Spleen (tissue), 13 donors: ENCODE measurements at places on chromosomes 2 and 18. TPM values are rescaled to one million over a fixed set of nuclear protein-coding genes. Genes with fewer than 3 reads are reported as not detected.

DNA sequence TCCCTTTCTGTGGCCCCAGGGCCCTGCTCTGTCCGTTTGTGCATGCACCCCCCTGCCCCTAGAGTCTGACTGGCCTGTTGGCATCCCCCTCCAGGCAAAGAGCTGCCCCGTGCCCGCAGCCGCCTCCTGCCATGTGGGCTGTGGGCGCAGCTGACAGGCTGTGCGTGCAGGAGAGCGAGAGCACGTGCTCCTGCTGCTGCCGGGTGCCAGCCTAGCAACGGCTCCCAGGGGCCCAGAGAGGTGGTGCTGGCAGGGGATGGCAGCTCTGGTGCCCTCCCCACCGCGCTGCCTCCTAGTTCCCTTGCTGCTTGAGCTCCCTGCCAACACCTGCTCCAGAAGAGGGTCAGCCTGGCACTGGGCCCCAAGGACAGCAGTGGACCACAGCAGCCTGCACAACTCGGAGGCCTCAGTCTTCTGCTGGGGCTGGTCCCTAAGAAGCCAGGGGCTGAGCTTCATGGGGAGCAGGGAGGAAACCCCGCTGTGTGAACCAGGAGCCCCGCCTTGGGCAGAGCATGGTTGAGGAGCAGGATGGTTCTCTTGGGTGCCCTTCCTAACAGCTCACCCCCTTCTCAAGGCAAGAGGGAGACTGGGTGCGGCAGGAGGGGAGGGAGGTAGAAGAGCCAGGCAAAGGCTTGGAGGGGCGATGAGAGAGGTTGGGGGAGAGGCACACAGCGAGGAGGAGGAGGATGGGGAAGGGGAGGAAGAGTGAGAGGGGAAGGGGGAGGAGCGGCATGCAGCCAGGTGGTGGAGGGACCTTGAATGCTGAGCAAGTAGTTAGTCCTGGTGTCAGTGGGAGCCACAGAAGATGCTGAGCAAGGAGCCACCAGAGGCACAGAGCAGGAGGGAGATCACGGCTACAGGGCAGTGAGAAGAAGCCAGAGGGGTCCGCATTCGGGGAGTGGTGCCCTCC lies 23.8 kb upstream of the PTMA start:
- H3K27me3 ChIP-seq = peaks cover 12% of the 10 kb centered on the region
- DNase-seq = peak; percentile 82
- no peak overlapping the region for H3K4me3 ChIP-seq
- no peak overlapping the region for H3K27ac ChIP-seq
- H3K36me3 ChIP-seq = no peaks in the 10 kb centered on the region

GRCh38 chr18:55688030-55688429 lies 100.0 kb upstream of the TCF4 start:
- H3K27ac ChIP-seq = no peak overlapping the region
- no peak overlapping the region for H3K4me3 ChIP-seq
- no peaks in the 10 kb centered on the region for H3K27me3 ChIP-seq
- H3K4me1 ChIP-seq = no peaks in the 10 kb centered on the region
- no peaks in the 10 kb centered on the region for H3K36me3 ChIP-seq
- DNase-seq = no peak

DNA sequence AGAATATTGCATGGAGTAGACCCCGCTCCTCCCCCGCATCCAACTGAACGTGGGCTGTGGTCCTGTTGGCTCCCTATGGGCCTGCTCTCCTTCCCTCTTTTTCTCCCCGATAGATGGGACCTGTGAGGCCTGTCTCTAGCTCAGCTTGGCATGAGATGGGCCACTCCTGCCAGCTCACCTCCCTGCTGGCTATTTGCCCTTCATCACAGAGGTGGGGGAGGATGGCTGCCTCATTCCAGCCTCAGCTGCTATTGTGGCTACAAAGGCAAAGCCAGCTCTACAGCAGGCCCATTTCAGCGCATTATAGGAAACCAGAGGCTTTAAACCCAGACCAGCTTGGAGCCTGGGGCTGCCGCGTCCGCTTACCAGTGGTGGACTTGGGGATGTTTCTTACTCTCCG lies 313.9 kb downstream of the GBX2 start:
- no peaks in the 10 kb centered on the region for H3K36me3 ChIP-seq
- H3K4me3 ChIP-seq = no peak overlapping the region
- DNase-seq = peak; percentile 41

DNA sequence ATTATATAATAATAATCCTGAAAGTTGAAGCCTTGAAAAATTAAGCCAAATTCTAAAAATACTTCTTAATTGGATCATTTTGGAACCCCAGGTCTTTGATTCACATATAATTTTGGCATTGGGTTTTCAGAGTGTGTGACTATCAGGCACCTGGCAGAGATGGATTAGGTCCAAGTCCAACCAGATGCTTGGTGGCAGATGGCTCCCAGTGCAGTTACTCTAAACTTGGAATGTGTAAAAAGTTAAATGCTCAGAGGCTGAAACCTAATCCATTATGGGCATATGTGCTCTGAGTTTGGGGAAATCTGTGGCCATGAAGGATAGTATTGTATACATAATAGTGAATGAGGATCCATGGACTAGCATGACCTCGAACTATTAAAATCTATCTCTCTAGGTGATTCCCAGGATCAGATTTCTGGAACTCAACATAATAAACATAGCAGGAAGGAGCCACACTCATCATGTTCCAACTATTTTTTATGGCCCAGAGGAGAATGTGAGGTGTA lies 333.0 kb downstream of the RPRM start:
- no peaks in the 10 kb centered on the region for H3K27me3 ChIP-seq
- no peak for DNase-seq
- no peak overlapping the region for H3K27ac ChIP-seq
- no peaks in the 10 kb centered on the region for H3K4me1 ChIP-seq

- no peak for DNase-seq
- H3K4me1 ChIP-seq = peaks cover 59% of the 10 kb centered on the region
- no peaks in the 10 kb centered on the region for H3K27me3 ChIP-seq
- peak overlapping the region; percentile 74 for H3K4me3 ChIP-seq
Measured at GRCh38 chr2:157441072-157441454, 2.8 kb downstream of the CYTIP start.

DNA sequence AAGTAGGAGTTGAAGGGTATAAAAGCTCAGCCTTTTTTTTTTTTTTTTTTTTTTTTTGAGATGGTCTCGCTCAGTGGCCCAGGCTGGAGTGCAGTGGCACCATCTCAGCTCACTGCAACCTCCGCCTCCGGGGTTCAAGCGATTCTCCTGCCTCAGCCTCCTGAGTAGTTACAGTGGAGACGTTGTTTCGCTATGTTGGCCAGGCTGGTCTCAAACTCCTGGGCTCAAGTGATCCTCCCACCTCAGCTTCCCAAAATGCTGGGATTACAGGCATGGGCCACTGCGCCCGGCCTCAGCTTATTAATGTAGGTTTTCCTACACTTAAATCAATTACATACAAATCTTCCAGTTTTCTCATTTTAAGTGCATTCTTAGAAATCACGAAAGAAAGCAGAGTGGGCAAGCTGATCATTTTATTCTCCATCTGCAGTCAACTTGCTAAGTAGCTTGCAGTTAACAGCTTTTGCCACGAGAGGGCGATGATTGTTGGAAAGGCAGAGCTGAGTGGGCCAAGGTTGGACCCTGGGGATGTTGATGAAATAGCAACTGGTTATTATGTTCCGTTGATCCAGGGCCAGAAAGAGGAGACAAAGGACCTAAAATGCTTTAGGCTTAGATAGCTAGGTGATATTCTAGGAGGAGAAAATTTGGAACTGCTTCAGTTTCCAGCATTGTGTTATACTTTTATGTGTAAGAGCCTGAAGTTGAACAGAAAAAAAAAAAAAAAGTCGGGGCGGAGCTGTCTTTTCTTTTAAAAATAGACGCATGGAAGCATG lies 234.4 kb upstream of the EPAS1 start:
- DNase-seq = peak; percentile 80
- no peaks in the 10 kb centered on the region for H3K36me3 ChIP-seq
- no peaks in the 10 kb centered on the region for H3K4me1 ChIP-seq
- H3K4me3 ChIP-seq = no peak overlapping the region
- H3K27me3 ChIP-seq = no peaks in the 10 kb centered on the region
- H3K27ac ChIP-seq = peak overlapping the region; percentile 23

DNA sequence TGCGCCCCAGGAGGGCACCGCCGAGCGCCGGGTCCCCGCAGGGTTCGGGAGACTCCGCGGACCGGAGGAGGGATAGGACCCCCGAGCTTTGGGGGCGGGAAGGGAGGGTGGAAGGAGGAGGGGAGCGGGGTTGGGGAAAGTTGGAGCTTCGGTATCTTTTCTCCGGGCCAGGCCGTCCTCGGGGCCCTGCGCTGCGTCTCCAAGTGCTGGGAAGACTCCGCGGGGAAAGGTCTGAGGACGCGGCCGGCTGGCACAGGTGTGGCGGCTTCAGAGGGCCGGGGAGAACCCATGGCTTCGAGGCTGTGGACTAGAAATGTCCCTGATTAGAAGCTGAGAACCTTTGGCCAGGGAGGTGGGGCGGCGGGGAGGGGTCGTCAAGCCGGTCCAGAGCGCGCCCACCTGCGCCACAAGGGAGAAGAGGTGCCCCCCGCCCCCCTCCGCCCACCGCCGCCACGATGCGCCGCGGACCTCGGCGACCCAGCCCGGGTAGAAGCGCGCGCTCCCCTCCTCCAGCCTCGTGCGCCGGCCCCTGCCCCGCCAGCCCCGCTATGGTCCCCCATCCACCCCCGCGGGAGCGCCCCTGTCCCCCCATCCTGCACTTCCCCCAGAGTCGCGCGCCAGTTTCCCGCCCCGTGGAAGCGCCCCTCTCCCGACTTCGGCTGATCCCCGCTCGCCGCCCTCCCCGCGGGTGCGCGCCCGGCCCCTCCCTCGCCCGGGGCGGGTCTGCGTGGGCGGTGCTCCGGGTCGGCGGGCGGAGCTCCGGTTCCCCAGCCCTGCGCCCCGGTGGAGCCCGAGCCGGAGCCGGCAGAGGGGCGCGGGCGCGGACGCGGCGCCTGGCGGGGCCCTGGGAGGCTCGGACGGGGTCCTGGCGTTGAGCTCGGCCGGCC lies at the start of gene SNTG2:
Gene SNTG2 (plus strand): TSS at position 770 of the 887 bp plus-strand sequence. CDS start 148 bp downstream, outside the sequence.
- peaks cover 3% of the 10 kb centered on the region for H3K4me1 ChIP-seq
- peaks cover 4% of the 10 kb centered on the region for H3K27me3 ChIP-seq
- H3K4me3 ChIP-seq = peak within 1 kb of the TSS; percentile 75
- DNase-seq = peak; percentile 82
- H3K27ac ChIP-seq = peak within 1 kb of the TSS; percentile 60

GRCh38 chr2:103788389-103788788 lies 1026.6 kb downstream of the TMEM182 start:
- no peak overlapping the region for H3K27ac ChIP-seq
- H3K4me3 ChIP-seq = no peak overlapping the region
- no peaks in the 10 kb centered on the region for H3K27me3 ChIP-seq
- DNase-seq = no peak
- H3K4me1 ChIP-seq = no peaks in the 10 kb centered on the region

GRCh38 chr2:232369126-232369951 lies 9.2 kb upstream of the ALPP start:
- no peak overlapping the region for H3K27ac ChIP-seq
- no peaks in the 10 kb centered on the region for H3K36me3 ChIP-seq
- H3K27me3 ChIP-seq = no peaks in the 10 kb centered on the region

DNA sequence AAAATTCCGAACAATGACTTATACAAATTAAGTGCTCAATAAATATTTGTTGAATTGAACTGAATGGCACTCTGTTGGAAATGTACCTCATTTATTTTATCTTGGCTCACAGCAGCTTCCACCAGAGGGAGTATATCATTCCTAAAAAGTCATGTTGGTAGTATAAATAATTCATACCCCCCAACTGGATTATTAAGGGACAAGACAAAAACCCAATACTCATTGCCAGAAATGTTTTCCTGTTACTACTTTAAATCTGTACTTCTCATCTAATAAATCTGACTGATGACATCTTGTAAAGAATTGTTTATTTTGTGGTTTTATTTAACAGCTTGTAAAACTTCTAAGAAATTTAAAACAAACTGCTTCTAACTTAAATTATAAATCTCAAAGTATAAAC lies 163.9 kb downstream of the CDH2 start:
- DNase-seq = no peak
- no peaks in the 10 kb centered on the region for H3K36me3 ChIP-seq
- H3K27ac ChIP-seq = no peak overlapping the region
- no peak overlapping the region for H3K4me3 ChIP-seq
- H3K27me3 ChIP-seq = no peaks in the 10 kb centered on the region

GRCh38 chr2:219418155-219419011 lies at the start of gene DES:
TSS of gene DES (plus strand) at chr2:219418377. CDS start at chr2:219418463, 86 bp downstream.
- H3K27me3 ChIP-seq = peaks cover 9% of the 10 kb centered on the region
- H3K27ac ChIP-seq = no peak within 1 kb of the TSS
- H3K4me1 ChIP-seq = no peaks in the 10 kb centered on the region
- no peaks in the 10 kb centered on the region for H3K36me3 ChIP-seq
- H3K4me3 ChIP-seq = no peak within 1 kb of the TSS

- H3K4me1 ChIP-seq = peaks cover 71% of the 10 kb centered on the region
- no peaks in the 10 kb centered on the region for H3K27me3 ChIP-seq
- no peak for DNase-seq
- peaks cover 98% of the 10 kb centered on the region for H3K36me3 ChIP-seq
Measured at GRCh38 chr2:218228366-218229090, 11.5 kb downstream of the ARPC2 start.

- no peak overlapping the region for H3K27ac ChIP-seq
- DNase-seq = no peak
- no peaks in the 10 kb centered on the region for H3K36me3 ChIP-seq
Measured at GRCh38 chr2:28652217-28652616, 99.4 kb upstream of the PPP1CB start.

DNA sequence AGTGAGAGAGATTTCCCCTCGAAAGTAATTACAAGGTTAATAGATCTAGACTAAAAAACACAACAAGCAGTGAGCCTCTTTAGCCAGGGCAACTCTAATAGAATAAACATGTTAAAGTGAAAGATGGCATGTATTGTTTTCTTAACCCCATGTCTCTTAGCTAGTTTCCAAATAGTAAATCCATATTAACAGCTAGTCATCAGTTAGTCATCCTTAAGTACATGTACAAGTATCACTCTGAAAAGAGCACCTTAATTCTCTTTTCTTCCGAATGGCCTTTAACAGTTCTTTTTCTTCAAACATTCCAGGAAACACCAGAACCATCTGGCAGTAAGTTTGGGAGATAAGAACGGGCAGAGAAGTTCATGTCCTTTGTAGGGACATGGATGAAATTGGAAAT lies 1480.0 kb downstream of the LRP1B start:
- no peaks in the 10 kb centered on the region for H3K27me3 ChIP-seq
- H3K4me3 ChIP-seq = no peak overlapping the region
- DNase-seq = no peak
- H3K4me1 ChIP-seq = no peaks in the 10 kb centered on the region

- no peak overlapping the region for H3K27ac ChIP-seq
- no peaks in the 10 kb centered on the region for H3K4me1 ChIP-seq
- H3K36me3 ChIP-seq = no peaks in the 10 kb centered on the region
- H3K4me3 ChIP-seq = no peak overlapping the region
- H3K27me3 ChIP-seq = no peaks in the 10 kb centered on the region
Measured at GRCh38 chr2:211748339-211748738, 790.3 kb downstream of the ERBB4 start.

The KDSR gene
- 31.1 TPM for total RNA-seq

The REG3A gene
- not detected for total RNA-seq

The NXPH2 gene
- total RNA-seq = not detected

The IL37 gene
- not detected for total RNA-seq

The ANKZF1 gene
- 81.1 TPM for total RNA-seq

The TMEM247 gene
- total RNA-seq = not detected

The CYP1B1 gene
- 116 TPM for total RNA-seq

The PPP1R1C gene
- total RNA-seq = not detected

The LOXHD1 gene
- 2.0 TPM for total RNA-seq

The FZD7 gene
- 1.8 TPM for total RNA-seq

The ZEB2 gene
- total RNA-seq = 362 TPM

The IL1RL2 gene
- 0.23 TPM for total RNA-seq
